Activated T-cell treated with anti-CD3 and anti-CD28 coated beads for 48 hours (primary cell): ENCODE measurements at places on chromosomes 5 and 9.

GRCh38 chr9:2465921-2466460, 155.6 kb upstream of the VLDLR start:
- no peak for DNase-seq

- no peak for DNase-seq
These were observed 13.2 kb downstream of the EPB41L4B start for GRCh38 chr9:109307380-109308240.

GRCh38 chr5:102590467-102590866, 91.7 kb upstream of the SLCO6A1 start:
- no peak for DNase-seq

GRCh38 chr5:39148983-39149534, 70.3 kb downstream of the FYB1 start:
- DNase-seq: no peak

GRCh38 chr5:9034649-9035048, 511.2 kb downstream of the SEMA5A start:
- no peak for DNase-seq

GRCh38 chr9:79131824-79132377, 439.9 kb upstream of the TLE4 start:
- DNase-seq: no peak

GRCh38 chr5:110738503-110738811, 350 bp upstream of the SLC25A46 start:
- no peak for DNase-seq
